ENCODE measurements at places on chromosomes 4 and X.
A peak's percentile ranks its signal among the peaks of the same experiment; 100 is the strongest.

GRCh38 chrX:18401848-18402213 is 23.6 kb upstream of the CDKL5 start:
- no peak for DNase-seq

DNA sequence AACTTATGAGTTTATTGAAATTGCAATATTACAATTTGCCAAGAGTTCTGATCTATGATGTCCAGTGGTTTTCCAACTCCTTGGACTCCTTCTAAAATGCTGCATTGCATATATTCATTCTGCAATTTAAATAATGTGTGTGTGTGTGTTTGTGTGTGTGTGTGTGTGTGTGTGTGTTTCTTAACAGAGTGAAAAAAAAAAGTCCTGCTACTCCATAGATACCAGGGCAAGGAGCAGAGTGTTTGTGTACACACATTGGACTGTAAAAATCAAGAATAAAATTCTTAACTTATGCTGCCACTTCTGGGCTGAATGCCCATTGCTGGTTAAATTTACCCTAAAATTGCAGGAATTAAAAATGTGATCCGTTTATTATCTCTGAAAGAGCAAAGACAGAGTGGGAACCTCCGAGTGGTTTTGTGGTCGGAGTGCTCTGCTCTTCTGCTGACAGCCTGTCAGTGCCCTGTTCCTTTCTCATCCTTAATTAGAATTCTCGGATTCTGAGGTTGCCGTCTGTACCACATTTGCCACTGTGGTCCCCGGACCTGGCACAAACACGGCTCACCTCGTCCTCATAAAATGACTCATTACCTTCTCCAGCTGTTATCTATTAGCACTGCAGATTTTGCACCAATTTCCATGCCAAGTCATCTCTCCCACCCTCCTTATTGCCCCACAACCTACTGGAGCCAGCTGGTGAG is 355.5 kb downstream of the KCNIP4 start:
- no peak for DNase-seq

DNA sequence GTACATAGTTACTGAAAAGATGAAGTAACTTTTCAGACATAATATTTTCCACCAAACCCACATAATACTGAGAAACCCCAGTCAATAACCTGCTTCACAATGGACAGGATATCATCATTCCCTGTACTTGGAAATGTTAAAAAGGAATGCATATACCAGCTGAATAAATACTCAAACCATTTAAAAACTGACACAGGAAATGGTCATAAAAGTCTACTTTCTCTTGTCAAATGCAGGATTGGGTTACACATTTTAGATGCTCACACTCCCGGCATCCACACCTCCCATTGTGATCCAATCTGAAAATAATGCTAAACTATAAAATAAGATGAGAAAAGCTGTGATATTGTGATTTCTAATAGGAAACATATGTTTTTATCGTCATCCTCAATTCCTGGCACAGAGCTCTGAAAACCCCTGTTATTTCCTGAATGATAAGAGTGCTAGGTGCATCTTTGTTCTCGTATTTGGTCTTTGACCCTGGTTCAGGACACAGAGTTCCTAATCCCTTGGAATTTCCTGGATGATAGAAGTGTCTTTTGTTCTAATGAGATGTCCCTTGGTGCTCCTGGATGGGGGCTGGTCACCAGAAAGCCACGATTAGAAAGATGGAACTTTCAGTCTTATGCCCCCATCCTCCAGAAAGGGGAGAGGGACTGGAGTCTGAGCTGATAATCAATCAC is 821.3 kb downstream of the TRIML1 start:
- DNase-seq, result no peak

GRCh38 chr4:89929425-89930159 is 34.9 kb downstream of the MMRN1 start:
- DNase-seq, result no peak

- DNase-seq, result no peak
Measured at GRCh38 chr4:47536966-47537365, 51.9 kb downstream of the ATP10D start.

DNA sequence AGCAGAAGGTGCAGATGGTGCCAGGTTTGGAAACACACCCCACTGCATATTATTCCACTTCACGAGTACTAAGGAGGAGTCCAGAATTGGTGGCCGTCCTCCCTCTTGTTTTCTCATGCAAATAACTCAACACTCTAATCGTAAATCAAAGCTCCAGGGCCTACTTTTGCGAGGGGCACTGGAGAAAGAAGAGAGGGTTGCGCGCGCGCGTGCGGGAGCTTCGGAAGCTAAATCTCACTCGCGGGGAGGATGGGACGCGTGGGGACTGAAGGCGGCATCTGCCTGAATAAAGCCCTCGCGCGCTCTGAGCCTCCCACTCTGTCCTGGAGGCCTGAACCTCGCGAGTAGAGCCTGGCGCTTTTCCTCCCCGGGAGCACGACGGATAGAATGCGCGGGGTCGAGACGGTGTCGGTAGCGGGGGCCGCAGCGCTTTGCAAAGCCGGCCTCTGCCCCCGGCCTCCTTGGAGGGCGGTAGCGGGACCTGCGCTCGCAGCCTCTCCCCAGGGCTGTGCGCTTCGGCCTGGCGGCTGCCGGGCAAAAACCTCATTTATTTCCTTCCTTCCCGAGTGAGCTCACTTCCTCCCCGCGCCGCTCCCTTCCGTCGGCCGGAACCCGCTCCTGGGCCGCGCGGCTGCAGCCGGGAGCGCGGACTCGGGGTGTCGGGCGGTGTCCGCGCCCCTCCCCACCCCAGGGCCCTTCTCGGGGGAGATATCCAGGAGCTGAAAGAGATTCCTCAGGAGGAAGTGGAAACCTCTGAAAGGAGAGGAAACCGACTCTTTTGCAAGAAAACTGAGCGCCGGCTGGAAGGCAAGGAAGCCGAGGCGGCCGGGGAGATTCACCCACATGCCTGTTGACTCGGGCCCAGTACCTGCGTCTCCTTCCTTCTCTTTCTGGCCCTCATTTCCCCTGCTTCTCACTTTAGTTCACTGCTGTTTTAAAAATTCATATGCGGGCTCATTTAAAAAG is 20.7 kb downstream of the HAND2 start:
- no peak for DNase-seq

- no peak for DNase-seq
Measured at GRCh38 chr4:112075129-112075753, 70.0 kb upstream of the FAM241A start.

DNA sequence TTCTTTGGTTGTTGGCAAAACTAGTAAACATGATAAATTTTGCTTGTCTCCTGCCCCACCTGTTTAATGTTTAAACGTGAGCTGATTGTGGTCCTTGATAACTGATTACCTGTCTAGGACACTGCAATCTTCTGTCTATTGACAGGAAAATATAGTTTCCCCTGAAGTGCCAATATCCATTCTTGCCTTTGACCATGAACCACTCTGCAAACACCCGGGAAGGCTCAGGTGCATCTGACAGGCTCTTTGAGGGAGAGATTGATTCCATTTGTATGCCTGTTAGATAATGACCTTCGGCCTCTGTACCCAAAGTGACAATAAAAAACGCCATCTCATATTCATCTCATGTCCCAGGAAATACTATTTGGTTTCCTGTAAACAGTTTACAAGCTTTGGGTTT is 453.0 kb downstream of the CENPC start:
- DNase-seq, result no peak

GRCh38 chrX:108199691-108200090 is 108.1 kb downstream of the ATG4A start:
- no peak for DNase-seq

DNA sequence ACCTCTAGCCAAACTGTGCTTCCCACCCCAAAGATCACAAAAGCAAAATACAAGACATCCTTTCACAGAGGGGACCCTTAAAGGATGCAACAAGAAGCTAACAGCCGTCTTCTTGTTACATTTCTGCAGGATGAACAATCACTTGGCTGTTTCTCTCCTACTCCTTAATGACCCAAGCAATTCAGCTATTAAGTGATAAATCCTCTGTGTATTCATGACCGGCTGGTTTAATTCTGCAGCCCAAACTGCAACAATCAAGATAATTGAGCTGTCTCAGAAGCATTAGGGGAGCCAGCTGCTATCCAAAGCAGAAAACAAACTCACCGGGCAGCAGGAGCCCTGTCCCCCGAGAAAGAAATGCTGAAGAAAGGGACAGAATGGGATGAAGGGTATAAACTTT is 85.9 kb upstream of the ACSL4 start:
- no peak for DNase-seq

DNA sequence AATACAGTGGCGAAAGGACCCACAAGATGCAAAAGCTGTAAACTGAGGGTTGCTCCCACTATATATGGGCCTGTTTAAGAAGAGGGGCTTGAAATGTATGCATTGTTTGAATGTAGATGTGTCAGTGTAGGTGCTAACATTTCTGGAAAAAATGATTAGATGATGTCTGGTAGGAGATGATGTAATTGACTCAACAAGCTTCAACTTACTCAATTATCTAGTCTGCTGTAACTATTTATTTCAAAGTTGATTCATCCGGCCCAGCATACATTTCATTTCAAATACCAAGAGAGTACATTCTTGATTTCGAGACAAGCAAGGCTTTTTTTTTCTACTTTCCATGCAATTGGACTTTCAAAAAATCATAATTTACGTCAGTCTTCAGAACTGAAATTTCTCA is 9.3 kb upstream of the ENAM start:
- no peak for DNase-seq

- no peak for DNase-seq
Measured at GRCh38 chr4:183659872-183660242, 764 bp downstream of the TRAPPC11 start.

- peak; percentile 35 for DNase-seq
Measured at GRCh38 chrX:24149351-24150050, at the start of gene ZFX. ZFX (plus strand) TSS chrX:24149729; CDS start chrX:24172743, 23,014 bp downstream.
